Osteoblast (primary cell): ENCODE measurements at places on chromosomes 7 and 10. TPM values are rescaled to one million over a fixed set of nuclear protein-coding genes. Genes with fewer than 3 reads are reported as not detected.
A peak's percentile ranks its signal among the peaks of the same experiment; 100 is the strongest.

The CALHM3 gene
- not detected in 2 replicates for total RNA-seq

The OPN4 gene
- total RNA-seq, result not detected in 2 replicates

DNA sequence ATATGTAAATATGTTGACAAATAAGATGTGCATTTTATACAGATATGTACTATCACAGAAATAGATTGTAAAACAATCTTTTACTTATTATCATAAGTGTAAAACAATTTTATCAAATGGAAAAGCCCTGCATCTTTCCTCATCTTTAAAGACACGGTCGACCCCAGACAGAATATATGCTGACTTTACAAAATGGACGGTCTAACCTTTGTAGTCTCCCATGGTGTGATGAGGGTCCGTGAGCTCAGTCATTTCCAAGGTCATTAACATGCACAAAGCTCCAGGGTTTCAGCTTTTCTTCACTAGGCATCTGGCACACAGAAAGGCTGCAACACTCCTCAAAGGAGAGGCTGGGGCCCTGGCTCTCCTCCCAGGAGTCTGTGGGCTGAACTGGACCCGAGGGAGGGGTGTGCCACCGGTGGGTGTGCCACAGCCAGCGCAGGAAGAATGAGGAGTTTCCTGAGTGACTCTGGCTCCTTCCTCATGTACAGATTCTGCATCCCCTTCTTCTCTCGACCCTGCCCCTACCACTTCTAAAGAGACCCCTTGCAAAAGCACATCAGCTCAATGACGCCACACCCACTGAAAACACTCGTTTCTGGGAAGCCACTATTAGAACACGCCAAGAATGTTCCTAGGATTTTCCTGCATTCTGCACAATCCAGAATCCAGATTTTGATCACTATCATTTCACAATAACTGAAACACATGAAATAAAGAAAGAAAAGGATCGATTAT is 26.2 kb upstream of the ABLIM1 start:
- H3K36me3 ChIP-seq, result no peaks in the 10 kb centered on the region
- H3K27ac ChIP-seq, result peak overlapping the region; percentile 53
- peaks cover 8% of the 10 kb centered on the region for H3K27me3 ChIP-seq

DNA sequence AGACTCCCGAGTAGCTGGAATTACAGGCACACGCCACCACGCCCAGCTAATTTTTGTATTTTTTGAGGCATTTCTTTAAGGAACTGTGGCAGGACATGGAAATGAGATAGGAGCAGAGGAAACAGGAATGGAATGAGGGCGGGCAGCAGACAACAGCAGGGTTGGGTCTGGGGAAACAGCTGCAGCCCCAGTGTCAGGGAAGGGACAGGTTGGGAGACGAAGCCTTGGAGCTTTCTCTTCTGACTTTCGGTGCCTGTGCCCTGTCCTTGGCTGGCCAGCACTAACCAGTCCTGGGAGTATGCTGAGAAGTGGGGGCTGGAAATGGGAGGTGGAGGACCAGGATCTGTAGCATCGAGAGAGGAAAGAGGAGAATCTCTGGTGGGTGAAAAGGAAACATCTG is 47.4 kb downstream of the ATOH7 start:
- H3K4me1 ChIP-seq, result no peaks in the 10 kb centered on the region
- DNase-seq, result peak; percentile 19
- H3K27me3 ChIP-seq, result no peaks in the 10 kb centered on the region
- H3K4me3 ChIP-seq, result no peak overlapping the region
- H3K36me3 ChIP-seq, result peaks cover 18% of the 10 kb centered on the region

DNA sequence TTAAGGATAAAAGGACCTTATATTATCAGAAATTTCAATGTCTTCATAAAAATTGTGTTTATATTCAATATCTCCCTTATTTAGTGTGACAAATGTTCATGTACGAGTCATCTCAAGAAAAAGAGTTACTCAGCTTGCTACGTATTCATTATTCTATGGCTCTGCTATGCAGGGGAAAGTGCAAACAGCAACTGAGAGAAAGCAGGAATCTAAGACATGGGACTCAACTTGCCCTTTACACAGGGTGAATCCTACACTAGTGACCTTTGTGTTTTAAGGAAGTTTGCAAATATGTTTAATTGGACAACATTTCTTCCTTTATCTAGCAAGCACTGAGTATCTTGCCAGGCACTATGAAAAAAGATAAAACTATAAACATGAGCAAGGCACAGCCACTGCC is 104.7 kb downstream of the NPSR1 start:
- no peak overlapping the region for H3K4me3 ChIP-seq
- H3K36me3 ChIP-seq, result no peaks in the 10 kb centered on the region
- DNase-seq, result peak; percentile 26
- no peak overlapping the region for H3K27ac ChIP-seq
- no peaks in the 10 kb centered on the region for H3K27me3 ChIP-seq
